ENCODE measurements at places on chromosomes 2 and 18.

DNA sequence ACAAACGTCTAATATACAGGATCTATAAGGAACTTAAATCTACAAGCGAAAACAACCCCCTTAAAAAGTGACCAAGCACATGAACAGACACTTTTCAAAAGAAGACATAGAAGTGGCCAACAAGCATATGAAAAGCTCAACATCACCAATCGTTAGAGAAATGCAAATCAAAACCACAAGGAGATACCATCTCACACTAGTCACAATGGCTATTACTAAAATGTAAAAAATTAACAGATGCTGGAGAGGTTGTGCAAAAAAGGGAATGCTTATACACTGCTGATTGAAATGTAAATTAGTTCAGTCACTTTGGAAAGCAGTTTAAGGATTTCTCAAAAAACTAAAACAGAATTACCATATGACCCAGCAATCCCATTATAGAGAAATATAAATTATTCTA is 1148.5 kb upstream of the FAM98A start:
- DNase-seq: no peak

DNA sequence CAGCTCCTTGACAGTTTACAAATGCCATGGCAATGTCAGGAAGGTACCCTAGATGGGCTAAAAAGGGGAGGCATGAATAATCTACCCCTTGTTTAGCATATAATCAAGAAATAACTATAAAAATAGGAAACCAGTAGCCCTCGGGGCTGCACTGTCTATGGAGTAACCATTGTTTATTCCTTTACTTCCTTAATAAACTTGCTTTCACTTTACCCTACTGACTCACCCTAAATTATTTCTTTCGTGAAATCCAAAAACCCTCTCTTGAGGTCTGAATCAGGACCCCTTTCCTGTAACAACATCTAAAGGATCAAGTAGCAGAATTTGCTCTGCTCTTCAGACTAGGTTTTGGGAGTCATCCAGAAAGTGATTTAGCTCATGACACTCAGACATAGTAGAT is 43.7 kb downstream of the CD8B2 start:
- DNase-seq: no peak

DNA sequence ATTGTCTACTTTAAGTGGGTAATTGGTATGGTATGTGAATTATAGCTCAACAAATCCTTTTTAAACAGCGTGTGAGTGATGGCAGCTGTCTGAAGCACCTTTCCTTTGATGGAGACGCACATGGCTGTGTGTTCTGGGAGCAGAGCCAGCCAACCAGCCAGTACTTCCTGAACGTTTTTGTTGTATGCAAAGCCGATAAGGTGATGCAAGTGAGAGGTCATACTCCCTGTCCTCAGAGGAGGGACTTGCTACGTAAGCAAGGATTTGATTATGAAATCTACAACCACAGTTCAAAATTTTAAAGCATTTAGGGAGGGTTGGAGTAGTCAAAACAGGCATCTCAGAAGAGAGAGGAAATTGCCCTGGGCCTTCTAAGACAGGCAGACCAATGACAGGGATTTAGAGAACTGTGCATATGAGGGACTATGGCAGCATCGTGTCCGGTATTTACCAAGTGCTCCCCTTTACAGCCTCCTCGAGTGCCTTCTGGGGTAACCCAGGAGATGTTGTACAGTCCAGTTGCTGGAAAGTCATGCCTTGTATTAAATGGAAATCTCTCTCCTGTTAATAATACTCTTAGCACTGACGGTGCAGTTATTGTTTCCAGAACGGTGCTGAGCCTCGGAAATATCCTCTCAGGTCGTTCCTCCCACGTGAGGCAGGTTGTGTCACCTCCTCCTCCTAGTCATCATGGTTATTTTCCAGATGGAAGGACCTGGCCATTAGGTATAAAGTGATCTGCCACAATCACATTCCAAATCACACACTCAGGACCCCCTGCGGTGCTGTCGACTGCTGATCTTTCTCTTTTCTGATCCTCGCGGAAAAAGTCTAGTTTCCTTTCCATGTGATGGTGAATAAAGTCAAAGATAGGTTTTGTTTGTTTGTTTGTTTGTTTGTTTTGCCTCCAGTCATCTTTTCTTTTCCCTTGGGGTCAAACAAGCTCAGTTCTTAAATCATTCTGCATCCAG is 28.4 kb downstream of the ARHGEF4 start:
- DNase-seq: no peak

DNA sequence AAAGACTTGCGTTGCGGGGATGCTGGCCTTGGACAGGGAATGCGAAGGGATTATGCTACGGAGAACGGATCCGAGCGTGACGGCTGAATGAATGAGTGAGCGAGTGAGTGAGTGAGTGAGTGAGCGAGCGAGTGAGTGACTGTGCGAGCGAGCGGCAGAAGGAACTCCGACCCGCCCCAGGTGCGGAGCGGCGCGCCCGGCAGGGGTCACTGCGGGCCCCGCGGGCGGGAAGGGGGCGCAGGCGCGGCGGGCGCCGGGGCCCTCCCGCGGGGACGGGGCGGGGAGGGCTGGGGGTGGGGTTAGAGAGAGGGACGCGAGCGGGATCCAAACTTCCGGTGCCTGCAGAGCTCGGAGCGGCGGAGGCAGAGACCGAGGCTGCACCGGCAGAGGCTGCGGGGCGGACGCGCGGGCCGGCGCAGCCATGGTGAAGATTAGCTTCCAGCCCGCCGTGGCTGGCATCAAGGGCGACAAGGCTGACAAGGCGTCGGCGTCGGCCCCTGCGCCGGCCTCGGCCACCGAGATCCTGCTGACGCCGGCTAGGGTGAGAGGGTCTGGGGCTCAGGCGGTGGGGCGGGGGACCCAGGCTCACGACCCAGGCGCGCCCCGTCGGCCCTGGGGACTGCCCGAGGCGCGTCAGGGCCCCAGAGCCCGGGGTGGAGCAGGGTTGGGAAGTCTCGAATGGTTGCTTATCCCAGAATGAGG is at the start of gene ITM2C:
TSS of gene ITM2C (plus strand) at position 338 of the 702 bp plus-strand sequence. CDS start at position 422, 84 bp downstream.
- no peak for DNase-seq

- no peak for DNase-seq
Measured at GRCh38 chr2:234672498-234673150, 175.7 kb upstream of the ARL4C start.

DNA sequence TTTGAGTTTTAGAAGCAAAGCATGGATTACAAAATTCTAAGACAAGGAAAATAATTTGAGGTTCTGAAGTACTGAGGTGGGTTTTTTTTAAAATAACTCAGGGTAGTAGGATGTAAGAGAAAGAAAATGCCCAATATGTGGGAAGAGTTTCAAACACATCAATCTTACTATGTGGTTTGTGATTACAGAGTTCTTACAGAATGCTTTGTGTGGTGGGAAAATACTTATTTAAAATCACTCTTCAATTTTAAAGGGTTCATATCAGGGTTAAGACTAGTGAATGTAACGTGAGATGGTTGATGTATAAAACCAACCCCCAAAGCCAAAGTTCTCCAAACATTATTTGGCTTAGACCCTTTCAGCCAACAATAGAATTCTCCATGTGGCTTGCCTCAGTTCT is 173.5 kb downstream of the UBE2E3 start:
- DNase-seq: no peak

DNA sequence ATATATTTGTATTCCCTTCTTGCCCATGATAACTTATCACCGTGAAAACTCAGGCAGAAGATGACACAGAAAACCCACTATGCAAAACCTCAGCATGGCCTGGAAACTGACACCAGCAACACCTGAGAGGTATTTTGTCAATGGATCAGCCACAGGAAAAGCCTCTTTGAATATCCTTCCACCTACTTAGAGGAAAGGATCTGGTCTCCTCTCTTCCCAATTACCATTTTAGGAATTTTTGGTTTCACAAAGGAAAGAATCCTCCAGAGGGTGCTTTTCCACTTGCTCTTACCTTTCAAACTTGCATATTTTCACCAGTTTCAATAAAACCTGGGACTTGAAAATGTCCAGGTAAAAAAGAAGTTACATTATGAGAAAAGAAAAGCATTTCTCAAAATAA is 20.0 kb upstream of the MEIS1 start:
- DNase-seq: no peak

DNA sequence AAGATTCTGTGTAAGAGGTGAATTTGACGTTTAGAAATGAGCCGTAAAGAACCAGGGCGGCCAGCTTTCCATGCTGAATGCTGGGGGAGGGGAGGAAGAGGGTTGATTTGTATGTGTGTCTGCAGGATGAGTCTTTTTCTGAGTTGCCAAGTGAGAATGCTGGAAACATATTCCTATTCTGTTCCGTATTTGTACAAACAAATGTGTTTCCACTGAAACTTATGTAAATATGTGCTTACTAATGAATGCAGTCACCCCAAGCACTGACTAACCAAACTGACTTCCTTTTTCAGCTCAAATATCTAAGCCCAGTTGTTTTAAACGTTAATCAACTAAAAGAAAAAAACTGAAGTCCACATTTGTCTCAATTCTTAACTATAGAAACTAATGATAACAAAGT is 74.9 kb upstream of the APCDD1 start:
- no peak for DNase-seq

DNA sequence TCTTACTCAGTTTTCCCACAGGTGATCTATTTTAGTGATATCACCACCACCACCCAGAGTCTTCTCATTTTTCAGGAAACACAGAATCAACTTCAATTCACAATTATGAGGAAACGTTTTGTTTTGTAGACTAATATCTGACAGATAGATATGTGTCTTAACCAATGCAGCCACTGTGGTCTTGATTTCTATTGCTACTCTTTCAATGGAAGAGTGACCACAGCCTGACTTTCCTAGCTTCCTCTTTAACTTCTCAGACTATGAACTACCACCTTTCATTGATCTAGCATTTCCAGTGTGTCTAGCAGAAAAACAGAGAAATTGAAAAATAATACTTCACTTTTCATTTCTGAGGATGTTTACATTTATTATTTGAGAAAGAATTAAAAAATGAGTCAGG is 20.5 kb downstream of the ADAM17 start:
- DNase-seq: no peak

All from cerebellar nuclear complex (tissue), 1 donor.